Esophagus (tissue), 2 donors: ENCODE measurements at places on chromosomes 11 and 22. TPM values are rescaled to one million over a fixed set of nuclear protein-coding genes. Genes with fewer than 3 reads are reported as not detected.

GNAZ gene
- 0.83 TPM for polyA plus RNA-seq

ELF5 gene
- polyA plus RNA-seq = 0.47 TPM

FGF4 gene
- not detected for polyA plus RNA-seq

ABCC8 gene
- polyA plus RNA-seq = 0.29 TPM

FAM180B gene
- 0.02 TPM for polyA plus RNA-seq

THOC5 gene
- 15.5 TPM for polyA plus RNA-seq

RAB30 gene
- polyA plus RNA-seq = 1.8 TPM

OR2D2 gene
- not detected for polyA plus RNA-seq

POLD3 gene
- polyA plus RNA-seq = 6.0 TPM

TRIM49D1 gene
- not detected for polyA plus RNA-seq

RTN4RL2 gene
- 0.49 TPM for polyA plus RNA-seq

PAMR1 gene
- polyA plus RNA-seq = 0.31 TPM

NOX4 gene
- 0.43 TPM for polyA plus RNA-seq

ZNF195 gene
- 7.4 TPM for polyA plus RNA-seq

MFRP gene
- not detected for polyA plus RNA-seq

OR52I2 gene
- not detected for polyA plus RNA-seq

SFI1 gene
- polyA plus RNA-seq = 27.1 TPM

CEND1 gene
- polyA plus RNA-seq = 0.10 TPM
